NCI-H524 treated with DMSO at 0.1 percent for 48 hours (cell line): ENCODE measurements at places on chromosomes 16 and 17.

DNA sequence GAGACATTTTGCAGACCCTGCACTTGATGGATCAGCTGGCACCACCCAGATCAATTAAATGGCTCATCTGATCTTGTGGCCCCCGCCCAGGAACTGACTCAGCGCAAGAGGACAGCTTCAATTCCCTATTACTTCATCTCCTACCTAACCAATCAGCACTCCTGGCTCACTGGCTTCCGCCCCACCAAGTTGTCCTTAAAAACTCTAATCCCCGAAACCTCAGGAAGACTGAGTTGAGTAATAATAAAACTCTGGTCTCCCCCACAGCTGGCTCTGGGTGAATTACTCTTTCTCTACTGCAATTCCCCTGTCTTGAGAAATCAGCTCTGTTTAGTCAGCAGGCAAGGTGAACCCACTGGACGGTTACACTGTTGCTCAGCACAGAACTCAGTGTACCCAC is 23.6 kb downstream of the SPPL2C start:
- DNase-seq, result no peak

GRCh38 chr17:27512031-27512430 is 55.8 kb downstream of the KSR1 start:
- no peak for DNase-seq

DNA sequence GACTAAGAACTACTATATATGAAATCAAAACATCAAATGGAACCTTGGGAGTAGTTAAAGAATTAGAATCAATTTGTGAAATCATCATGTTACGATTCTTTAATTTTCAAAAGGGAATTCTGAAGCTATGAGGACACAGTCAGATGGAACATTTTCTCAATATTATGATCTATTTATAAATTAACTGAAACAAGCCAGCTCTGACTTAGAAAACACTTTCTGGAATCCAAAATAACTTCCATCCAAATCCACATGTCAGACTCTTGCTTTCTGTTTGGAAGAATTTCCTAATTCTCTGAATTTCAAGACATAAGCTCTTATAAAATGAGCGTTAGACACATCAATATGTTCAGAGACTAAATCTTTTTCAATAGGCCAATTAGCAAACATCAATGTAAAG is 737.7 kb upstream of the SOX9 start:
- no peak for DNase-seq

- no peak for DNase-seq
Observed at GRCh38 chr17:80053102-80053501, 16.7 kb downstream of the CCDC40 start.

DNA sequence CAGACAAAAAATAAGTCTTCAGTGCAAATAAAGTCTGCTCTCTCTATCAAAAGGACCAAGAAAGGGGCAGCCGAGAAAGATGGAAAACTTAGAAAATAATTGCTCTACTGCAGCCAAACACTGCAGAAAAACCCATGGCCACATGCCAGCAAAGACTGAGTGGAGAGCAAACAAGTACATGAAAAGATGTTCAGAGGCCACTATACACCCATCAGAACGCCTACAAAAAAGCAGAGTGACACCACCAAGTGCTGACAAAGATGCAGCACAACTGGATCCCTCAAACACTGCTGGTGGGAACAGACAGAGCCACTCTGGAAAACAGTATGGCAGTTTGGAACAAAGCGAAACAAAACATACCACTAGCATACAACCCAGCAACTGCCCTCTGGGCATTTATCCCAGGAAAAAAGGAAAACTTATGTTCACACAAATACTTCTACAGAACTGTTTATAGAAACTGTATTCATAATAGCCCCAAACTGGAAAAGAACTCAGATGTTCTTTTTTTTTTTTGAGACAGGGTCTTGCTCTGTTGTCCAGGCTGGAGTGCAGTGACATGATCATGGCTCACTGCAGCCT is 36.7 kb downstream of the KIAA0753 start:
- DNase-seq, result no peak

GRCh38 chr17:72102366-72102765 is 18.5 kb upstream of the SOX9 start:
- DNase-seq, result no peak

DNA sequence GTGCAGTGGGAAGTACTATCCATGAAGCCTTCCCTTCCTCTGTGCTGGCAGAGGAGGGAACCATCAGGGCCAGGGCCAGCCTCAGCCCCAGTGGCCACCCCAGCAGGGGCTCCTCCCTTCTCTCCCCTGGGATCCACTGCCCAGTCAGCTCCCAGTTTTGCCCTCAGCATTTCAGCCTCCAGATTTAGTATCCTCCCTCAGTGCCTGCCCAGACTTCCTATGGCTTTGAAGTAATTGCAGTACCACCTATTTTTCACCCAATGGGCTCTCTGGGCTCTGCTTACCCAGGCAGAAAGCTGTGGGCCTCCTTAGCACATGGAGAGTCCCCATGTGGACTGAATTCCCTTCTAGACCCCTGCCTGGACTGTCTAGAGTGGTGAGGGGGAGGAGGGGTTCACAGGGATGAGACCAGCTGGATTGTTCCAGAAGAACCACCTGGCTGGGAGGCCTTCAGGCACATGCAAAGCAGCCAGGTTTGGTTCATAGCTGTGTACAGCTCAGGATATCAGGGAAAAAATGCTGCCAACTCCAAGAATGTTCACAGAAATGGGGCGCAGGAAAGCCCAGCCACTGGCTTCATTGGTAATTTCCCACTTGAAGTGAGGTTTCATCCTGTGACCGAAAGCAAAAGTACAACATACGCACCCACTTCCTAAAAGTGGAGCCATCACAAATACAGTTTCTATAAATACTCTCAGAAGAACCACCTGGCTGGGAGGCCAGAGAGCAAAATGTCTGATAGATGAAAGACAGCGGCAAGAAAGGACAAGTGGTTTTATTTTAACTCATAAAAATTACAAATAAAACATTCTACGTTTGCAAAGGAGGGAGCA is 15.2 kb upstream of the HERPUD1 start:
- no peak for DNase-seq

DNA sequence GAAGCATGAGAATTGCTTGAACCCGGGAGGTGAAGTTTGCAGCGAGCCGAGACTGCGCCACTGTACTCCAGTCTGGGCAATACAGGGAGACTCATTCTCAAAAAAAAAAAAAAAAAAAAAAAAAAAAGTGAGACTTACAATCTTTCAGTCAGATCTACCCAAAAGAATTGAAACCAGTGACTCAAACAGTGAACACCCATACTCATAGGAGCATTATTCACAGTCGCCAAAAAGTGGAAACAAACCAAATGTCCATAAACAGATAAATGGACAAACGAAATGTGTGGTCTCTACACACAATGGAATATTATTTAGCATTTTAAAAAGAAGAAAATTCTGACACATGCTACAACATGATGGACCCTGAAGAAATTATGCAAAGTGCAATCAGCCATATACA is 9.1 kb upstream of the SCNN1B start:
- no peak for DNase-seq

- DNase-seq, result peak; percentile 56
Observed at GRCh38 chr17:7716901-7717755, at the start of gene DNAH2. Gene DNAH2, plus strand, starts transcription at chr17:7717744. Its CDS starts 1,991 bp downstream, at chr17:7719735.

GRCh38 chr17:18381158-18381952 is 3.8 kb downstream of the EVPLL start:
- no peak for DNase-seq

- DNase-seq, result no peak
Observed at GRCh38 chr17:15290605-15291004, 25.5 kb upstream of the PMP22 start.

DNA sequence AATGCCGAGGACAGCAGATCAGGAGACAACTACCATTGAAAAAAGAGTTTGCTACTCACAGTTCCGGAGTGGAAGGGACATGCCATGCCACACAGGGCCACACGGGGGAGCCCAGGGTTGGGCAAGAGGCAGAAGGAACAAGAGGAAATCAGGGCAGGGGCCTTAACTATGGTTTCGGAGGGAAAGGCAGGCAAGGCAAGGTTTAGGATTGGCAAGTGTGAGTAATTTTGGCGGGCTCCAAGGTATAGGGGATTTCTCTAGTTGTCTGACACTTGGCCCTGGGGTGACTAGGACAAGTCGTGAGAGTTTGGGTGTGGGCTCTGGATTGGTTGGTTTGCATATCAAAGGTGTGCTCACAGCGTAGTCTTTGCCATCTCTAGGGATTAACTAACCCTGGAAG is 27.0 kb upstream of the NTN1 start:
- DNase-seq, result no peak

DNA sequence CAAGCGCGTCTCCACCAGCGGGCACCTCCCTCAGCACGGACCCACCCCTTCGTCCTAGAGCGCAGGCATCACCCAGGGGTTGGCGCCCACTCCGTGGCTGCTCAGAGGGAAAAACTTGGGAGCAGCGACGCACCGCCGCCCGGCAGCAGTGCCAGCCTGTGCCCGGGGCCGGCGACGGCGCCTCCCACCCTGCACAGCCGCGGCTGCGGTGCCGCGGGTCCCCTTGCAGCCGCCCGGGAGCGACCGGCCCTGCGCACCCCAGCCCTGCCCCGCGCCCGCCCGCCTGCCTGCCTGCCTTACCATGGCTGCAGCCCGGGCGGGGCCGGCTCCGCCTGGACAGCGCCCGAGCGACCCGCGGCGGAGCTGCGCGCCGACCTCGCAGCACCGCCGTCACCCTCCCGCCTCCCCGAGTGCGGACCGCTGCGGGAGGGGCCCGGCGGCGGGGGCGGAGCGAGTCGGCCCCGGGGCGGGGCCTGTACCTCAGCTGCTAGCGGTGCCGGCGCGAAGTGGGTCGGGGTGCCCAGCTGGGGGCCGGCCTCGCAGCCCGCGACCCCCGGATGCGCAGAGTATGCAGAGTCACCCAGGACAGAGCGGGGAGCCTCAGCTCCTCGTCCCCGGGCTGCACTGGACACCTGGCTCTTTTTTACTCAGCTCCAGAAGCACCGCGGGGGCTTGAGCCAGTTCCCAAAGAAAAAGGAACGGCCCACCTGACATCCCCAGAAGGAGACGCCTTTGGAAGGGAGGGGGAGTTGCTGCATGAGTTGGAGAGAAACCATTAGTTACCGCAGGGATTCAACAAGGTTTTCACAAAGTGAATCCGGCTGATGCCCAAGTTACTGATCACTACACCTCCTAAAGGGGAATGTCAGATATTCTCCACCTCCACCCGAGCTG is 17.5 kb upstream of the MTMR4 start:
- DNase-seq, result no peak

DNA sequence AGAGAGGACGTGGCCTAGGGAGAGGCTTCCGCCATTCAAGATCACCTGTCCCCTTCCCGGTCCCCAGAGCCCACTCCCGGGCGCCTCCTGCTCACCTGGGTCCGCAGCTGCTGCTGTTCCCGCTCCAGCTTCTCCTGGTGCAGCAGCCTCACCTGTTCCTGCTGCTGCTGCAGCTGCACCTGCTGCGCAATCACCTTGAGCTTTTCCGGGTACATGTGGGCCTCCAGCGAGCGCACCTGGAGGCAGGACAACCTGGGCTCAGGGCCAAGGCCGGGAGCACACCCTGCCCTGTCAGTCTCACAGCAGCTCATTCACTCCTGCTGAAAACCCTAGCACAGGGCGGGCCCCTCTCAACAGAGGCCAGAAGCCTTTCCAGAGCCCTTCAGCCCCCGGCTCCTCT is 12.5 kb downstream of the TFAP4 start:
- DNase-seq, result no peak

DNA sequence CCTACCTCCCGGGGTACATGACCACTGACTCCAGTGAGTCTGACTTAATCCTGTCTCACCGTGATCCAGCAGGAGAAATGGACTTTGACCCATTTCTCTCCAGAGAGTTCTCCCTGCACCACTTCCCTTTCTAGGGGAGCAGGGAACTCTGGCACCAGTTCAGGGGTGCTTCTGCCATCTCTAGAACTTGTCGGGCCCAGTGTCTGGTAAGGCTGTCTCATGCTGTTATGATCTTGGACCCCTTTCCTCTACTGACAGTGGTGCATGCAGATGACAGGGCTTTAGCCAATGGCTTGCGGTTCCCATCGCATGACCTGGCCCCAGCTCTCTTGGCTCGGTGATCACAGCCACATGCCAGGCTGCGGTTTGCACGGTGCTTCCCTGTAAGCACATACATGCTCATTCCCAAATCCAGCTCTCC is 62.0 kb downstream of the SLC39A11 start:
- DNase-seq, result no peak

DNA sequence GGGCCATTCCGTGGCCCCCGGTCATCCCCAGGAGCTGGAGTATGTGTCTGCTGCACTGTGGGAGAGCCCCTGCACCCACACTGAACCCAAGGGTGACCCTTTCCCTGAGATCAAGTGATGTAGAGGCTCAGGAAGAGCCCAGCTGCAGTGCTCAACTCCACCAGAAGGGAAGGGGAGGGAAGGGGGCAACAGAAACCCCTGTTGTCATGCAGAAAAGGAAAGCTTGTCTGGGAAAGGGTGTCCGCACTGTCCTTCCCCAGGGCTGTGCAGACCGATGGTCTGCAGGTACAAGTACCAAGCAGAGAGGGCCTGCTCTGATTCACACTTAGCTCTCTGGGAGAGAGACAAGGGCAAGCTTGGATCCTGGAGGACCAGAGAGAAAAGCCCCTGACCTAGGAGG is 45.7 kb upstream of the TOB1 start:
- no peak for DNase-seq

- DNase-seq, result no peak
Observed at GRCh38 chr17:75889454-75889853, 7.3 kb downstream of the TRIM65 start.

DNA sequence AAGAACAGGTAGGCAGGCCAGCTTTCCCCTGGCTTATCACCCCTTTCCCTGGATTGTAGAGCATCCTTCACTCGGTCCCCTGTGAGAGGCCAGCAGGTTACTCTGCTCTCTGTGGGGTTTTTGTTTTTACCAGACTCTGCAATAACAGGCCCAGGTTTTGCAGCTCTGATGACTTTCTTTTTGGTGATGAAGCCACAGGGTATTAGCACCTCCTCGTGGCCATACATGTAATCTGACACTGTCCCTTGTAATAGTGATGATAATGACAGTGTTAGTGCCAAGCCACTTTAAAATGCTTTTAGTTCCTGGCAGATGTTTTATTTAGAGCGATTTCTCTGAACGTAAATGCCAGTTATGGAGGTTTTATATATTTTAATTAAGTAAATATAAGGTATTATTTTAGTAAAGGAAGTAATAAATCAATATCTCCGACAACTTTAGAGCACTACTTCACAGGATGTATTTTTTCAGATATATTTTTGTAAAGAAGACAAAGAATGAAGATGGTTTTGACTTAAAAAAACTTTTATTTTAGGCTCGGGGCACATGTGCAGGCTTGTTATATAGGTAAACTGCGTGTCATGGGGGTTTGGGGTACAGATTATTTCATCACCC is 38.0 kb upstream of the CPHXL start:
- DNase-seq, result no peak

DNA sequence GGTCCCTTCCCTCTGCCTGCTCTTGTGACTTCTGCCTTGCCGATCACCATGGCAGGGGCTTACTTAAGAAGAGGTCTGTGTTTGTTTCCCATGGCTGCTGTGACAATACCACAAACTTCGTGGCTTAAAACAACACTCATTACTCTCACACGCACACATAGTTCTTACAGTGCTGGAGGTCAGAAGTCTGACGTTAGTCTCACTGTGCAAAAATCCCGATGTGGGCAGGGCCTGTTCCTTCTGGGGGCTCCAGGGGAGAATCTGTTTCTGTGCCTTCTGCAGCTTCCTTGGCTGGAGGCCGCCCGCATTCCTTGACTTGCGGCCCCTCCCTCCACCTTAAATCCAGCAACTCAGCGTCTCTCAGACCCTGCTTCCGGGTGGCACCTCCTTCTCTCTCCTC is 249.2 kb upstream of the GSE1 start:
- no peak for DNase-seq
